LHCN-M2 (cell line): ENCODE measurements at places on chromosomes 5 and 9. TPM values are rescaled to one million over a fixed set of nuclear protein-coding genes. Genes with fewer than 3 reads are reported as not detected.

Gene C9orf43
- total RNA-seq, result 0.19 and 0.29 TPM in 2 replicates

GRCh38 chr5:90866333-90866732 is 307.7 kb downstream of the ADGRV1 start:
- DNase-seq, result peak; percentile 32

GRCh38 chr5:17177501-17178372 is 39.7 kb upstream of the BASP1 start:
- no peak for DNase-seq

GRCh38 chr5:175696139-175696854 is 38.4 kb downstream of the HRH2 start:
- no peak for DNase-seq

GRCh38 chr5:14440223-14440581 is 141.4 kb upstream of the OTULINL start:
- DNase-seq, result no peak
